Cardiac ventricle fibroblast (primary cell): ENCODE measurements at places on chromosomes 5 and 9. TPM values are rescaled to one million over a fixed set of nuclear protein-coding genes. Genes with fewer than 3 reads are reported as not detected.

Gene LHX6
- total RNA-seq = 0.05 and 0.81 TPM in 2 replicates

Gene IRGM
- total RNA-seq = not detected in 2 replicates

Gene SREK1IP1
- 6.2 and 7.6 TPM in 2 replicates for total RNA-seq

Gene SPATA31A3
- total RNA-seq = not detected in 2 replicates

Gene NTRK2
- 1.1 and 1.2 TPM in 2 replicates for total RNA-seq

Gene CRHBP
- 0.69 and 0.73 TPM in 2 replicates for total RNA-seq

Gene ADGRD2
- not detected in 2 replicates for total RNA-seq

Gene TAF11L5
- not detected in 2 replicates for total RNA-seq

Gene BARHL1
- not detected in 2 replicates for total RNA-seq

Gene PCDHGC4
- total RNA-seq = 1.1 and 26.8 TPM in 2 replicates

Gene SPACA9
- total RNA-seq = 6.4 and 8.2 TPM in 2 replicates

Gene ZDHHC11B
- 0.31 TPM in 1 of 2 replicates, not detected in the other for total RNA-seq
